ENCODE measurements at places on chromosomes 2 and 18.
A peak's percentile ranks its signal among the peaks of the same experiment; 100 is the strongest.

DNA sequence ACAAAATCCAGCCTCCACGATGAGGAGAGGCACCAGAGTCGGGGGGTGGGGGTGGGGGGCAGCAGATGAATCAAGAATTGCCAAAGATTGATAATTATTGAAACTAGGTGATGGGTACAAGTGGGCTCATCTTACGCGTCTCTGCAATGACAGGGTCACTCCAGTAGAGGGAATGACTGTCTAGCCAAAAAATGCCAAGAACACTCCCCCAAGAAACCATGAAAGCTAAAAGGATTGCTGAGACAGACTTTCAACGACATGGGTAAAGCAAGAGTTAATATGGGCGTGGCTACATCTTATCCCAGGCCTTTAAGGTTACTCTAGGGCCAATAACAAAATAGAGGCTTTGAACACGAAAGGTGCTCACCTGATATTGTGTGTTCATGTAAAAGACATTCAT is 86.5 kb downstream of the STK39 start:
- no peak for DNase-seq

DNA sequence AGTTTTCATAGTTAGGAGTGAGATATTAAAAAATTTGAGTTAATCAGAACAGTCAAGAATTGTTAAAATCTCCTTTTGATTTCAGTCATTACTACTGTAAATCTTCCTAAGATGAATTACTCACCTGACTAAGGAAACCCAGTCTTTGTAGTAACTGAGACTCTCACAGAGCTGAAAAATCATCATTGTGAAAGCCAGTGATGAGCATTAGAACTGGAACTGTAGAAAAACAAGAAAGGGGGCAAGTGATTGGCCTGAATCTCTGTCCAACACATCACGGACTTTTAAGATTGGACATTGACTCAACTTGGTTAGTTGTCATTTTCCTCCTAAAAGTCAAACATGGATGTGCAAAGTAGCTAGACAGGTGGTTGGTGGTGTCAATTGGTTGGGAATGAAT is 21.9 kb downstream of the SETBP1 start:
- no peak for DNase-seq

GRCh38 chr2:160124571-160124970 is 62.2 kb upstream of the PLA2R1 start:
- no peak for DNase-seq

DNA sequence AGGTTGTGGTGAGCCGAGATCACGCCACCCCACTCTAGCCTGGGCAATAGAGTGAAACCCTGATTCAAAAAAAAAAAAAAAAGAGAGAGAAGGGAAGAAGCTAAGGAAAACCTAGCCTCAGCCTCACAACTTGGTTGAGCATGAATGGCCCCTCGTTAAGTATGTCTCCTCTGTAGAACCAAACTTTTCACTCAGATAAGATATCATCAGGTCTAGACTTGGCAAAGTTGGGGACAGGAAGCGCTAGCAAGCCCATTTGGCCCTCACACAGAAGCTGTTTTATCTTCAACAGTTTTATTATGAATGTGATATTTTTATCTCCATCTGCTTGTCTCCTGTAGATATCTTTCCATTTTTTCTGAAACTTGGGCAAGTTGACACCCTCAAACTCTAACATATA is 3.5 kb upstream of the ASXL2 start:
- no peak for DNase-seq

- no peak for DNase-seq
Observed at GRCh38 chr2:112481528-112482233, at the start of gene TTL. Gene TTL, plus strand, starts transcription at chr2:112482156. Its CDS starts 189 bp downstream, at chr2:112482345.

DNA sequence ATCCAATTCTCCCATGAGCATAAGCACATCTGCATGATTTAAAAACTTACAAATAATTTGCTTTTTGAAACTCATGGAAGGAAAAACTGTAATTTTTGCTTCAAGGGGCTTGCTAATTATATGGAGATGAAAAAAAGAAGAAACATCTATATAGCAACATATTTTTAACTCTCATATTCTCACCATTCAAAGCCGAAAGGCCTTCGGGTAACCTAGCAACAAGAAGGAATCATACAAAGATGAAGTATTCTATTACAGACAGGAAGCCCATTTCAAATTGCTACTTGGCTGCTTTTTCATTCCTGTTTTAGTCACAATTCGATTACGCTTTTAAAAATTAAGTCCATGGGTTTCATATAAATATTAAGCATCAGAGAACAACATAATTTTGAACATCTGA is 39.2 kb upstream of the RNU4ATAC start:
- DNase-seq, result no peak

- DNase-seq, result no peak
Observed at GRCh38 chr2:116809109-116809508, 1005.4 kb upstream of the DDX18 start.

GRCh38 chr2:132816234-132816633 is 146.2 kb upstream of the LYPD1 start:
- no peak for DNase-seq

DNA sequence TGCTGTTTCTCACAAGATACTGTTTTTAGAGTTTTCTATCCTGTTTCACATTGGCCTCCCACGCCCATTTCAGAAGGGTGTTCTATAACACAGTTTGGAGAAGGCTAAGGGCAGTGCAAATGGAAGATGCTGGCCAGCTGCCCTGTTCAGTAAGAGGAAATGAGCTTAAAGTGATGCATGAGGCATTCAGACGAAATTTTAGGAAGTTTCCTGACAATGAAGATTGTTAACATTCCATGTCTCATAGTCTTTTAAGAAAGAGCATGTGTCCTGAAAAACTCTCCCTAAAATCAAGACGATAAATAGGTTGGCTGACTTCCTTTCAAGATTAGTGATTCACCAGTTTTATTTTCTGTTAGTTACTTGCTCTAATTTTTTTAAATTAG is 484.2 kb upstream of the NRP2 start:
- DNase-seq, result peak; percentile 68

DNA sequence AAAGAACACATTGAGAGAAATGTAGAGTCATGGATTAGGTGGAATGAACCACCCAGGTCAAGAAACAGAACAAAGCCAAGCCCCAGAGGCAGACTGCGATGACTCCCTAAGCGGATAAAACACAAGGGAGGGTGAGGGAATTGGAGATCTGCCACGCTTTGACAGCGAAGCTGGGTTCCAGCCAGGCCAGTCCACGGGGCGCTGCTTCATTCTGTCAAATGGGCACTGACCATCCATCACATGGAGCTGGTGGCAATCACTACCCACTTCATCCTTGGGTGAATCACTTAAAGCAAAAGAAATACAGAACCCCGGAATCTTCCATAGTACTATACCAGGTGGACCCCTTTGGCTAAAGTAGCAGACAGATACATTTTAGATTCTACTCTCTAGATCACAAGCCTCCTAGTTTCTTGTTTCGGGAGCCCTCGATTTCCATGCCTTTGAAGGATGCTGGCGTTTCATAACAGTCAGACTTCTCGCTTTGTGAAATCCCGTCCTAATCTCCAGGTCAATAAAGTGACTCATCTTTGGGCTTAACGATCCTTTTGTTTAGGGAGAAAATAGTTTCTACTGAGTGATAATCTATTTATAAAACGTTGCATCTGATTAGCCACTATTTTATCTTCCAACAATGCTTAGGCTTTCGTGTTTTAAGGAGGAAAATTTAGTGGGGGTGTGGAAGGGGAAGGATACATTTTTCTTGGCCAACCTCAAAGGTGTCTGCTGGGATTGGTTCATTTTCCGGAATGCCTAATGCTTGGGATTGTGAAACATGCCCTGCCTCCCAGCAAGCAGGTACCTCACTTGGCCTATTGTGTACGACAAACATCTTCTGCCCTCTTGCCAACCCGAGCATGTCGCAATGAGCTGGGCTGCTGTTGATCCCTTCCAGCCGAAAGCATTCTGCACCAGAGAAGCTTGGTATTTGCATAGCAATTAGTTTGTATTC is 44.1 kb upstream of the HDAC4 start:
- DNase-seq, result no peak

- DNase-seq, result peak; percentile 36
Observed at GRCh38 chr2:219308142-219309101, 779 bp downstream of the PTPRN start.

DNA sequence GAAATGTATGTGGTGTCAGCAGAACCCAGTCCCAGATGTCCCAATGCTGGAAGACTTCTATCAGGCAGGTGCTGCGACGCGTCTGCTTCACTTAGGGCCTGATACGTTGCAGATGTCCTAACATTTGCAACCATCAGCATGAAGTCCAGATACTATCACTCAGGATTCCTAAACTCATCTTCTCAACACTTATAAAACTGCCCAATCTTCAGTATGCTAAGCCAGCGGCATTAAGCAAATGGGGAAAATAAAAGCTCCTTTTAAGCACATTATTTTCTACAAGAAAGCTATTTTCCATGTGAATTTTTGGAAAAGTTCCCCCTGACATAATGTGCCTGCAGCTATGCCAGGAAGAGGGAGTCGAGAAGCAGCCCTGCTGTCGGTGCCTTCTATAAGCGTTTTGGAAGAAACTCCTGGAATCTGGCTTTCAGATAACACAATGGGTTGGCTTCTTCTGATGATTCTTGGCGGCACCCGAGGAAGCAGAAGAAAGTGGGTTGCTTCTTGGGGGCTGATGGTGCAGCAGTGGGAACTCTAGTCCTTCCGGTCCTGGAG is 60.7 kb upstream of the ITGA6 start:
- DNase-seq, result no peak

DNA sequence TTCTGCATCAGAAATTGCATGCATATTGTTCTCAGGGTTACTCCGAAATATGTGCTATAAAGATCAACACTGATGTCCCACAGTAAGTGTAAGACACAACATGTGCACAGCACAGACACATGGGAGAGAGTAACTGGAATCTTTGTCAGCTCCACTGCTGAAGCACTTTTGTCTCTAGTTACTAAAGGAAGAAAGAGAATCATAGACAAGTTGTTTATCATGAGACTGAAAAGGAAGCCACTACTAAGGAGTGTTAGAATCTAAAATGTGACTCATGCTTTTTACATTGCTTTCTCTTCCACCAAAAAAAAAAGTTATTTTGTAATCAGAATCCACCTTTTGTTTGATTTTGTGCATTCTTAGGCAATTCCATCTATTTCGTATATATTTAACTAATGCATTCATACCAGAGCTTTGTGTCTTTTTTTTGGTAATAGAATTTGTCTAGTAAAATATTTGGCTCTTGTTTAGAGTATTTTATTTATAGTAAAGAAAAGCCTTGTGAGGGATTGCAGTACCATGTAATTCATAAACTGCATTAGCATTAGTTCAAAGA is 502.4 kb downstream of the FBXO15 start:
- no peak for DNase-seq

DNA sequence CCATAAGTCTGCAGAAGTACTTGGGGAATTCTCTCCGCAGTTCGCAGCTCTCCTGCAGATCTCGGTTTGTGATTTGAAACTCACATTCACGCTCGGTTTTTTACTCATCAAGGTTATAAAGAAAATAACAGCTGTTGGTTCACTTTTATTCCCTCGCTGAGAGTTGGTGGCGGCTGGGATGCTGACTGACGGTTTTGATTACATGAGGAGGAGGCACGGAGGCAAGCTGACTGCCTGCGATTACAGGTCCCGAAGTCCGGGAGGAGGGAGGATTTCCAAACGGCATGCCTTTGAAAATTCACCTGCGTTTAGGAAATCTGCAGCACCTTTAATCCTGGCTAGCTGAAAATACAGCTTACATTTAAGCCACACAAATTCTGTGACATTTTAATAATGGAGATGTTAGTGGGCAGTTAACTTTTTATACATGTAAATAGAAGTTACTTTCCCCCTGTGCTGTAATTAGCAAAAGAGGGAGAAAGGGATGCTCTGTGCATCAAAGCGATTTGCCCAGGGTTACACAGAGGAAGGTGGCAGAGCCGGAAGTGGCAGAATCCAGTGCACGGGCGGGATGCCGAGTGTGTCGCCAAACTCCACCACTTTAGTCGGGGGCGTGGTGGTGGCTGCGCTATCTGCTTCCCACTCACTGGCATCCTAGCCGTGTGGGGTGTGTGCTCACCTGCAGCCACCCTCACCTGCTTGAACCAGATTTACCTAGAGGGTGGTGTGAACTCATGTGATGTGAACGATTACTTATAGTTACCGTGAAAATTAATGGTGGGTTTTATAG is 14.7 kb downstream of the AGAP1 start:
- no peak for DNase-seq

DNA sequence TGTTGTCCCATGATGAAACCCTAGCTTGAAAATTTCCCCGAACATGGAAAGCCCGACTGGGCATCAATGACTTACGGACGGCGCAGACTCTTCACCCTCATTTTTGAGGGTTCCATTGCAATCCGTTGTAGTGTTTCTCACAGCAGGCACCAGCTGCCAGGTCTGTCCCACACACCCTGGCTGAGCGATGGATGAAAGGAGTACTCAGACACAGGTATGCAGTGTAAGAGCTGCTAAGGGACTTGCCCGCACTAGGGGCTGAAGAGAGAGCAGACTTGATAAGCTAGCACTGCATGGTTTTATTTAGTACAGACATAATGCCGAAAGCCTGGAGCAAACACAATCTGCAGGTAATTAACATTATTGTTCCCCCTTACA is 15.8 kb downstream of the DYNAP start:
- no peak for DNase-seq

DNA sequence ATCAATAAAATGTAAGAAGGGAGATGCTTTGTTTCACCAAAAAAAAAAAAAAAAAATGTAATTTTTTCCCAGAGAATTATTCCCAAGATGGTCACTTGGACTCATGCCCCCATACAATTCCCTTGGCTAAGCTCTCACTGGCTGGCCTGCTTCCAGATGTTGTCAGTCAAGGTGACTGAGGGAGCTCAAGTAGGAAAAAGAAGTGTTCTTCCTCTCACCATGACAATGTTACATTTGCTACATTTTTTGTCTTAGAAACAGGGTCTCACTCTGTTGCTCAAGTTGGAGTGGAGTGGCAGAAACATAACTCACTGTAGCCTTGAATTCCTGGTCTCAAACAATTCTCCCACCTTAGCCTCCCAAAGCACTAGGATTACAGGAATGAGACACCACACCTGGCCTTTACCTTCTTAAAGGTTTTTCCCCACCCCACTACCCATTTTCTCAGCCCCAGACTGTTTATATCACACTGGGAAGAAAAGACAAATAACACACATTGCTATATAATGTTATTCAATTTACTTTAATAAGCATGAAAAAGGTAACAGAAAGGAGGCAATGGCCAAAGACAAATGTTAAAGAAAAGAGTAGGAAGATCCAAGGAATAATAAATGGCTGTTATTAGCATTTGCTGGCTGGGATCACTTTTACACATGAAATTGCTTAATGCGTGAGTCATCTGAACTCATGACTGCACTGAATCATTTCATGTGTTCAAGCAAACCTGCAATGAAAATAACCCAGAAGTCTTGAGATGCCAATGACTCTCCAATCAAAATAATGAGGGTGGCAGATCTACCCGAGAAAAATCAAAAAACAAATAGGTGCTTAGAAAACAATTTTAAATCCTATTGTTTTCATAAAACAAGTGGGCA is 45.2 kb downstream of the ACVR1 start:
- DNase-seq, result peak; percentile 69

DNA sequence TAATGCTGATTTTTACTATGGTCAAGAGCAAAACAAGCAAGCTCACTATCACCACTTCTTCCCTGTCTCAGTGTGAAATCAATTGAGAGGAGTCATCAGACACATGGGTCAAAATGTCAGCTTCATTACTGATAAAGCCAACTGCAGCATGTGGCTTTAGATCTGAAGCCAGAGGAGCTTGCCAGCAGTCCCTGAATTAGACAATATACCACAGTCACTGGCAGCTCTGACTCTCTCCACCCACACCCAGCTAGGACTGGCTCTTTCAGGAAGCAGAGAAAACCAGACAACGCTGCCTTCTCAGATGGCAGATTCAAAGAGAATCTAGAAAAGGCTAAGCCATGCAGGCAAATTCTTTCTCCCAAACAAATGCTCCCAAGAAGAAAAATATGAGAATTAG is 20.0 kb upstream of the ASB18 start:
- no peak for DNase-seq

GRCh38 chr2:101474731-101475384 is at the start of gene RFX8:
Gene RFX8, minus strand, starts transcription at chr2:101475112. Its CDS starts 8,264 bp downstream, at chr2:101466848.
- peak; percentile 87 for DNase-seq

Data from fibroblast of skin of left biceps (primary cell).